T follicular helper cell (primary cell): ENCODE measurements at places on chromosomes 4 and X.

- no peak for DNase-seq
These were observed 11.8 kb upstream of the LEF1 start for GRCh38 chr4:108180513-108180912.

DNA sequence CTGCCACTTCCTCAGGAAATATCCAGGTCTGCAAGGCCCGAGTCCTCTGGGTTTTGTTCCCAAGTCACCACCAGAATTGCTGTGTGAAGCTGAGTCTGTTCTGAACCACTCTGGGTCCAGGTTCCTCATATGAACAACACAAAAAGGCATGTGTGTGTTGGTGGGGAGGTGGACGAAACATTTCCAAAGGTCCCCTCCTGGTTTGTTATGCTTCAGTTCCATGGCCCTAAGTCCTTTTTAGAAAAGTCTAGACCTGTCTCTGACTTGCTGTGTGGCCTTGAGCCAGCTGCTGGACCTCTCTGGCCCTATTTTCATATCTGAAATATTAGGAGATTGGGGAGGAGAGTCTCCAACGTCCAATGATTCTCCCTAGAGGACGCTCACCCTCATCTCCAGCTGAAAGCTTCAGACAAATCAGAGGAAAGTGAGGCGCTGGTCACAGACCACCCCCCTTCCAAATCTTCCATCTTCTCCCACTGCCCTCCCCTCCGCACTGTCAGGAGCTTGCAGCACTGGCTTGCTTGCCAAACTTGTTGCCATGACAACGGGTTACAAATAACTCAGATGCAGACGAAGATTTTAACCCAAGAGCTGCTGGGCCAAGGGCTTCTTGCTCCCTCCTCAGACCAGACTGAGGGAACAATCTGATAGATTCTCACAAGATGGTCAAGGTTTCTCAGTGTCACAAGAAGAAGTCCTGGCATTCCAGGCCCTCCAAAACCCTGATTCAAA lies 64.5 kb downstream of the SMC1A start:
- DNase-seq = no peak

DNA sequence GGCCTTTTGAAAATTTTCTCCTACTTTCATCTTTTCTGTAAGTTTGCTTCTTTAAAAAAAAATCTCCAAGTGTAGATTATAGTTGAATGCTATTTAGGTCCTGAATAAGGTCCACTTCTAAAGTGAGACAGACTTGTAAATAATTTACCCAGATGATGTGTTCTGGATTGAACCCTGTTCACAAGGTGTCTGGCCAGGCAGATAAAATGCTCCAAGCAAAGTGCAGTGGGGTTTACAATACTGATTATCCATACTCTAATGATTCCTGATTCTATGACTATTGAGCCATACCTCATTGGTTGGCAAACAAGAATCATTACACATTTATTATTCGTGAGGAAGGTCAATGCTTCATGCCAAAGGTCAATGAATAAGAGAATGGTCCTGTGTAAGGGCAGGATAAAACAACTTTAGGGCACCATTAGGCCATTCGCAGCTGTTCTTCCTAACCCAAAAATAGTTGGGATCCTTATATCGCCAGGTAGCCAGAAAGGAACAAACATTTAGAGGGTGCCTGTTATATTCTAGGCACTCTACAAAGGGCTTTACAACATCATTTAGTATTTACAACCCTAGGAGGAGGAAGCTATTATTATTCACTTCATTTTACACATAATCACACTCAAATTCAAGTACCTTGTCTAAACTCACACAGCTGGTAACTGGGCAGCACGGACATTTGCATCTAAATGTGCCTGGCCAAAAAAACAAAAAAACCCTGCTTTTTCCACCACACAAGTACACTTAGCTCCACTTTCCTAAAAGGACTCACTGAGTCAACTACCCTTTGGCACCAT lies 18.6 kb upstream of the SAT1 start:
- no peak for DNase-seq

- no peak for DNase-seq
These were observed 13.3 kb downstream of the CNOT6L start for GRCh38 chr4:77805840-77806239.

- no peak for DNase-seq
These were observed 476.2 kb downstream of the PPARGC1A start for GRCh38 chr4:23413631-23414030.
